ENCODE measurements at places on chromosomes 1 and 21.

- DNase-seq, result no peak
Measured at GRCh38 chr1:210830034-210831028, 303.6 kb downstream of the KCNH1 start.

DNA sequence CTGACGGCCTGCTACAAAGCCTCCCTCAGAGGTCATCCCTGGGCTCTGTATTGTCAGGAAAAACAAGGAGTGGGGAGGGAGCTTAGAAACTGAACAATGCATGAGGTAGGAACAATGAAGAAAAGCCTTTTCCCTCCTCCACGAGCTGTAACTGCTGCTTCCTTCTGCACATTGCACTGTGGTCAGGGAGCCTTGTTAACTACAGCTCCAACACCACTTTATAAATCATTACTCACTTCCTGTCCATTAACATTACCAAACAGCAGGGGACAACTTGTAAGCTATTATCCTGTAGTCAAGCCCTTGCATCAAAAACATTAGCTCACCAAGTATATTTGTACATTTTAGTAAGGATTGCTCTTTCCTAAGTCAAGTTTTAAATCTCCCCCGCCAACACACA lies 336.0 kb upstream of the NR5A2 start:
- peak; percentile 39 for DNase-seq

DNA sequence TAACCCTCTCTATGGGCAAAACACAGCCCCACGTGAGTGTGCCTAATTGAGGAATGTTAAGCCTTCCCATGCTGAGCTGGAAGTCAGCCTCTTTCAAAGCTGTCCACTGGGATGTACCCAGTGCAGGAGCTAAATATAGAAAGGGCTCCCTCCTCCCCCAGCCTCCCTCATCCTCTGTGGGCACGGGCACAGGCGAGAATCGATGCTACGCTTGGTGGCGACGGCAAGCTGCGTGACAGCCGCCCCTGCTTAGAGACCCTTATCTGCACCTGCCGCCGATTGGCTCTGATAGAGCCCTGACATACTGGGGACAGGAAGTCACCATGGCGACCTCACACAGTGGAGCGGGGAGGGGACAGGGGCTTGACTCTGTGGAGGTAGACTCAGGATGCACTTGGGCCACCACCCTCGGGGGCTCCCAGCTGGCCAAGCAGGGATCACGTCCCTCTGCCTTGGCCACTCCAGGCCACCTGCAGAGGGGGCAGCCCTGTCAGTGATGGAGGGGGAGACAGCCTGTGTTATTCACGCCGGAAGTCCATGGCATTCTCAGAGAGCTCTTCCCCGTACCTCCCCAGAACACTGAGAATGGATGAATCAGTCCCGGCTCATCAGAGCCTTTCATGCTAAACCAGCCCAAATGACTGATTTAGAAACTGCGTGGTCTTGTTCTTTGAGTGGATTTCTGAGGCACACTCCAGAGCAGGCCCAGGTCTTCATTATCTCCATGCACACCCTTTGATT lies 84.8 kb downstream of the KCND3 start:
- DNase-seq, result no peak

GRCh38 chr1:18866314-18866713 lies 6.9 kb upstream of the TAS1R2 start:
- no peak for DNase-seq

DNA sequence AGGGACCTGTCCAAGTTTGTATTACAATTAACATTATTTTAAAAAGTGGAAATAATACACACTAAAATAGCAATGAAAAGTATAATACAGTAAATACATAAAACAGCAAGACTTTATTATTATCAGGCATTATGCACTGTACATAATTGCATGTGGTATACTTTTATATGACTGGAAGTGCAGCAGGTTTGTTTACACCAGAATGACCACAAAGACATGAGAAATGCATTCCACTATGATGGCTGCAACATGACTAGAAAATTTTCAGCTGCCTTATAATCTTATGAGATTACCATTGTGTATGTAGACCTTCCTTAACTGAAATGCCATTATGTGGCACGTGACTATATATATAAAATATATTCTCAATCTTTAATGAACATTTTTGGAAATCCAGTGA lies 1699.6 kb downstream of the KCNT2 start:
- no peak for DNase-seq

GRCh38 chr1:19432943-19433718 lies 52.2 kb downstream of the CAPZB start:
- no peak for DNase-seq

GRCh38 chr1:171715813-171716251 lies 26.0 kb downstream of the VAMP4 start:
- DNase-seq, result peak; percentile 14
